ENCODE measurements at places on chromosomes 5 and 9.
A peak's percentile ranks its signal among the peaks of the same experiment; 100 is the strongest.

DNA sequence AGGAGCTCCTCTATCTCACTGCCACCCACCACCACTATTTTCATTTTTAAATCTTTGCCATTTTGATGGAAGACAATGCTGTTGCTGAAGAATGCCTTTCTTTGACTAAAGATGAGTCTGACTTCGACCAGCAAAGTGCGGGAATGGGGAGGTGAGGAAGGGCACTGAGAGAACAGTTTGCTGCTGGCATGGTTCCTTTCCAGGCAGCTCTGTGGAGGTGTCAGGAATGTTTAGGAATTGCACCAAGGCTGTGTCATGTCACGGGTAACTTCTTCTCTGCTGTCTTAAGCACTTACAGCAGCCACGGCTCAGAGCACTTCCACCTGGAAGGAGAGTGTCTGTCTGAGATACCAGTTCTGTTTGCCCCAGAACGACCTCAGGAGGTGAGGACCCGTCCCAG, 41.4 kb upstream of the SHB start:
- no peak for DNase-seq

- no peak for DNase-seq
These were observed 140.2 kb downstream of the WDR70 start for GRCh38 chr5:37519304-37519703.

DNA sequence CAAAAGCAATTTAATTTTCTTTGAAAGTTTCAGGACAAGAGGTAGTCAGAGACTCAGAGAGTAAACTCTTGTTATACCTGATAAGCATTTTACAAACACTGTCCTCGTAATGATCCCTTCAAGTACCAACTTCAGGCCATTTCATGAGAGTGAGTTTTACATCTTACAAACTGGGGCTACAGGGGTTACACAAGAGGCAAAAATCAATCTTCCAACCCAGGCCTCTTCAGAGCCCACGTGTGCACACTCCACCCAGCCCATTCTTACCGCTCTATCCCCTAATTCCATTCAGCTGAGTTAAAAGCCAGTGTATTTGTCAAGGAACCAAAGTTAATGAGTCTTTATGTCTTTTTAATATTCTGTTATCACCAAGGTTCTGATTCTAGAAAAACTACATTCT, 46.5 kb downstream of the PSMB7 start:
- DNase-seq = no peak

- DNase-seq = no peak
These were observed 133.4 kb downstream of the UGCG start for GRCh38 chr9:112029921-112030444.

- DNase-seq = no peak
These were observed 56.6 kb downstream of the HSD17B3 start for GRCh38 chr9:96245399-96245798.

DNA sequence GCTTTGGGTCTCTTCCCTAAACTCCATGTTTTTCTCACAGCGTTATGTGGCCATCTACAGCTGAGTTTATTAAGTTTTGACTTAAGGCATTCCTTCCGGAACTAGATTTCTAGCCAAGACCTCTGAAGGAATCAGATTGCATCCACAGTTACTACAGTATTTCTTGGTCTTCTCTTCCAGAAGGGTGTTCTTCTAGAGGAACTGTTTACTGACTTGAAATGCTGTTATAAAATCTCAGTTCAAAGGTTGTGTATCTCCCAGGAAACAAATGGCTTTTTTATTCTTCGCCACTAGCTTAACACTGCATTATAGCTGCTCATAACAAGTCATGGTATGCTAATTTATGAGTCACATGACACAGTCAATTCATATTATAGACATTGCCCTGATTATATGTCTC, 55.3 kb upstream of the RAD23B start:
- no peak for DNase-seq

GRCh38 chr5:29379619-29380018, 1813.9 kb upstream of the CDH6 start:
- no peak for DNase-seq

- no peak for DNase-seq
These were observed 10.2 kb upstream of the IL12B start for GRCh38 chr5:159340511-159340910.

GRCh38 chr9:106019039-106019680, 324.8 kb downstream of the TMEM38B start:
- DNase-seq = no peak

- no peak for DNase-seq
These were observed at the start of gene PAPPA for GRCh38 chr9:116153765-116154333. TSS of gene PAPPA (plus strand) at chr9:116153791. CDS start at chr9:116154173, 382 bp downstream.

- no peak for DNase-seq
These were observed 993.0 kb downstream of the MAT2B start for GRCh38 chr5:164498438-164498837.

- no peak for DNase-seq
These were observed 93.4 kb upstream of the CLINT1 start for GRCh38 chr5:157952374-157952685.

GRCh38 chr5:4124221-4124970, 528.8 kb downstream of the IRX1 start:
- no peak for DNase-seq

DNA sequence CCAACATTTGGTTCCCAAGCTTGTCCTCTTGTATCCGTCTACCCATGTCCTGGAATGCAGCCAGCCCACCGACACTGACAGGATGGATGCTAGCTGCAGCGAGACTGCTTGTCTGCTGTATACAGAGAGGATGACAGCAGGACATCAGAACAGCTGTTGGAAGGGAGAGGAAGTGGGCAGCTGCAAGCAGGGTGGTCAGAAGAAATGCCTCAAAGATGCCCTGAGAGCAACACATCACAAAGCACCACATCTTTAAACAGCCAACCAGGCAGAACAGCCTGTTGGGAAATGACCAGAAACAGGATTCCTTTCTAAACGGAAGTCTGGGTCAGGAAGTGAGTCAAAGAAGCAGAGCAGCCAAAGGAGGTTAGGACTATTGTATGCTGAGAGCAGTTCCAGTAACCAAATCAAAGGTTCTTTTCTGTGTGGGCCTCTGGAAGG, 219.1 kb downstream of the NDUFS4 start:
- DNase-seq = peak; percentile 75

DNA sequence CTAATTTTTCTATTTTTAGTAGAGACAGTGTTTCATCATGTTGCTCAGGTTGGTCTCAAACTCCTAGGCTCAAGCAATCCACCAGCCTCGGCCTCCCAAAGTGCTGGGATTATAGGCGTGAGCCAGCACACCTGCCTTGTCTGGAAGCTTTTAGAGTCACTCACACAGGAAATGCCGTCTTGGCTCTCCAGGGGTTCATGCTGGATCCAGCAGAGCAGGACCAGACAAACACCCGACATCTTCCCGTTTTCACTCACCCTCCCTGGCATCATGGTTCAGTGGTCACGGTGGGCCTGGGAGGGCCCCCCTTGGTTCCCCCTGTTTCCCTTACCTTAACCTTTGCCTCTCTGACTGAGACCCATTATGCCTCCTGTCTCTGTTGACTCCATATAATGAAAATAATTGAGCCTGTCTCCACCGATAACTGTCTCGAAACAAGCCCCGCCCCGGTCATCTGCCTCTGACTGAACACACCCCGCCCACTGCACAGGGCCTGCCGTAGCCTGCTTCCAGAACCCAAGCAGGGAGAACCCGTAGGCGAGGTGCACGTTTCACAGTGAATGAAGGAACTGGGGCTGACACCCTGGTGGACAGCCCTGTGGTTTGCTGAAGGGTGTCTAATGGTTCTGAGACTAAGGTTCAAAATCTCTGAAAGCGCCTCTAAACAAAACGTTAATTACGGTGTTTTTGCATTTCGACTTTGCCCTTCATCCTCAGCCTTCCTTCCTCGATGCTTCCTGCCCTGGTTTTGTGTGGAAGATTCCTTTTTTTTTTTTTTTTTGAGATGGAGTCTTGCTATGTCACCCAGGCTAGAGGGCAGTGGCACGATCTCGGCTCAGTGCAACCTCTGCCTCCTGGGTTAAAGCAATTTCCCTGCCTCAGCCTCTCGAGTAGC, 39.7 kb upstream of the SPRY4 start:
- no peak for DNase-seq

DNA sequence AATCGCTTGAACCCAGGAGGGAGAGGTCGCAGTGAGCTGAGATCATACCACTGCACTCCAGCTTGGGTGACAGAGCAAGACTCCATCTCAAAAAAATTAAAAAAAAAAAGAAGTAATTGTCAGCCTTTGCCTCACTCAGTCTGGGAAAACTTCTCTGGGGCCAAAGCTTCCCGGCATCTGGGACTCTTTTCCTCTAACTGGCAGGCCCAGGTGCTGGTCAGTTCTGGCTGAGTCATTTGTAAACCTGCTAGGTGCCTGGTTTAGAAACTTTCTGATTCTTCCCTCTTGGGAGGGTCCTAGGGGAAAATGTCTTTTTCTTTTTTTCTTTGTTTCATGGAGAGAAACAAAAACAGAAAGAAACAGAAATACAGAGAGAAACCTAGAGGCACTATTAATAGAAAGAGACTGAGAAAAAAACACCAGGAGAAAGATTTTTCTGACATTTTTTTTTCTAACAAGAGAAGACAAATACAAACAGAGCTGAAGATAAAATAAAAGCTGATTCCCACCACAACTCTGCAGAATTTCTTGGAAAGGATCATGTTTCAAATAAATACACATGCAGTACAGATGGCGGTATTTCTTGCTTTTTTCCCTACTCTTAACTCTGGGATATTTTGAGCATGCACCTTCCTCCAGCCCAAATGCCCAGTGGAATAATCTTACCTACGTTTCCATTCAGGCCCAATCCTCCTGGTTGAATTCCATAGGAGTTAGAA, 22.1 kb upstream of the UBAP2 start:
- no peak for DNase-seq

GRCh38 chr5:117315170-117315569, 740.5 kb upstream of the SEMA6A start:
- DNase-seq = no peak

GRCh38 chr9:85615792-85616191, 126.0 kb downstream of the AGTPBP1 start:
- DNase-seq = no peak

All from MV-4-11 (cell line).